CD8-positive, alpha-beta T cell (primary cell): ENCODE measurements at places on chromosomes 12 and 14.
A peak's percentile ranks its signal among the peaks of the same experiment; 100 is the strongest.

GRCh38 chr14:106343626-106344025 is 817.2 kb downstream of the TMEM121 start:
- no peak for DNase-seq

GRCh38 chr14:69363055-69363454 is 35.0 kb downstream of the ERH start:
- DNase-seq = no peak

- peak; percentile 24 for DNase-seq
Observed at GRCh38 chr12:132771126-132771838, 9.7 kb upstream of the ANKLE2 start.

DNA sequence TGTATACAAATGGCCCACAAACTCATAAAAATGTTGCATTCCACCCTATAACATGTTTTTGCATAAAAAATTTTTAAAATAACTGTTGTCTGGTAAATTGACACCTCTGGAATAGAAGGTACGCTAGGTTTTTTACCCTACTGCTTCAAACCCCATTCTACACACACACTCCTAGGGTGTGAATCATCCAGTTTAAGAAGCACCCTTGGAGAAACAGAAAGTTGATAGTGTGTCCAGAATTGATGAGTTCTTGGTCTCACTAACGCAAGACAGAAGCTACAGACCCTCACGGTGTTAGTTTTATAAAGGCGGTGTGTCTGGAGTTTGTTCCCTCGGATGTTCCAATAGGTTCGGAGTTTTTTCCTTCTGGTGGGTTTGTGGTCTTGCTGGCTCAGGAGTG is 158.5 kb downstream of the KLRB1 start:
- no peak for DNase-seq

GRCh38 chr14:101072945-101073597 is 169.5 kb upstream of the RTL1 start:
- DNase-seq = no peak

DNA sequence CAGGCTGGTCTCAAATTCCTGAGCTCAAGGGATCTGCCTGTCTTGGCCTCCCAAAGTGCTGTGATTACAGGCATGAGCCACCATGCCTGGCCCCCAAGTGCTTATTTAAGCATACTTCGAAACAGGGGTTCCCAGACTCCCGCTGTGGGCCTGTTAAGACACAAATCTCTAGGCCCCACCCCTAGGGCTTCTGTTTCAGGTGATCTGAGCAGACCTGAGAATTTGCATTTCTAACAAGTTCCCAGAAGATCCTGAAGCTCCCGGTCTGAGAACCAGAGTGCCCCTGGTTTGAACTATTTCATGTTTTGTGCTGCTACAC is 25.0 kb downstream of the GCH1 start:
- no peak for DNase-seq

DNA sequence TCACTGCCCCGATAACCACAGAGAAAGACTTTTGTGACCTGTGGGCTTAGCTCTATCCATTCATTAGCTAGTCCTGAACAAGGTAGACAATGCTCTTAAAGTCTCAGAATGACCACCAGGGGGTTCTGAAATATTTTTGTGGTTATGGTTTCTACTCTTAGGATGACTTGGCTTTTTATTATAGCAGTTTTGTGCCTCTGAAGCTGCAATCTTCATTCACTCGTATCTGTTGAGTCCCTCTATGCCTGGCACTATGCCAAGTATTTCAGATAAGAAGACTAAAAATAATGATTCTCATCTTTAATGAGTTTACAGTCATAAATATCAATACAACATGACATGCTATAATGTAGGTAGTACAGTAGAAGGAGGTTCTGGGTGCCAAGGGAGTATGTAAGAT is 130.8 kb upstream of the TRHDE start:
- no peak for DNase-seq

DNA sequence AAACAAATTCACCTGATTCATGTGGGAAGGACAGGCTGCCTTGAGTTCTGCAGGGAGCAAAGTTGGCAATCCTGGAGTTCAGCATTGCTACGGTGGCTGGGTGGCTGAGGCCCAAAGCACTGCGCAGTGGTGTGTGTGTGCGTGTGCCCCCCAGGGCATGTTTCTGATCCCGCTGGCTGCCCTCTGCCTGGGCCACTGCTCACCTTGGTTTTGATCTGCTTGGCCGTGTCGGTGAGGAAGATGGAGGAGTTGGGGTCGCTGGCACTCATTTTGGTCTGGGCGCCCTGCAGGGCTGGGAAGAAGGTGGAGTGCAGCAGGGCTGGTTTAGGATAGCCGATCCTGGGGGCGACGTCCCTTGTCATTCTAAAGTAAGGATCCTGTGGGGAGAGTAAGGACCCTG is 19.1 kb downstream of the SLC25A47 start:
- DNase-seq = no peak

- no peak for DNase-seq
Observed at GRCh38 chr12:71566655-71567054, 97.0 kb downstream of the ZFC3H1 start.

DNA sequence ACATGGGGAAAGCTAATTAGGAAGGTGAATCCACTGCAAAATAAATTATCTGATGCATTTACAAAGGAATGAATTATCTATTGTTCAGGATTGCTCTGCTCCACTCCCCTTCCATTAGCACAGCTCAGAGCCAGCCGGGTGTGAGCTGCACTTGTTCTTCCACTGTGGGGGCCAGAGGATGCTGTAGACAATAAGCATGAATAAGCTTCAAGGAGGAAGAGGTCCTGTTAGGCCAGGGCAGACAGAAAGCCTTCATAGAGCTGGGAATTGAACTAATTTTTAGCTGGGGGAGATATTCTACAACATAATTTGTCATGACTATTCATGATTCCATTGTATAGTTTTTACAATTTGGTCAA is 137.6 kb upstream of the MAX start:
- no peak for DNase-seq

DNA sequence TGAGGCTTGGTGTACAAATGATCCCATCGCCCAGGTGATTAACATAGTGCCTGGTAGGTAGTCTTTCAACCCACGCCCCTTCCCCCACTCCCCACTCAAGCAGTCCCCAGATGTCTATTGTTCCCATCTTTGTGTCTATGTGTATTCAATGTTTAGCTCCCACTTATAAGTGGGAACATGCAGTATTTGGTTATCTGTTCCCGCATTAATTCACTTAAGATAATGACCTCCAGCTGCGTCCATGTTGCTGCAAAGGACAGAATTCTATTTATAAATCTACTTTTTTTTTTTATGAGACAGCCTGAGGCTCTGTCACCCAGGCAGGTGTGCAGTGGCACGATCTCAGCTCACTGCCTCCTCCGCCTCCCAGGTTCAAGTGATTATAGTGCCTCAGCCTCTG is 15.7 kb downstream of the SPX start:
- DNase-seq = no peak
